Cardiac fibroblast (primary cell): ENCODE measurements at places on chromosomes 4 and X.
A peak's percentile ranks its signal among the peaks of the same experiment; 100 is the strongest.

DNA sequence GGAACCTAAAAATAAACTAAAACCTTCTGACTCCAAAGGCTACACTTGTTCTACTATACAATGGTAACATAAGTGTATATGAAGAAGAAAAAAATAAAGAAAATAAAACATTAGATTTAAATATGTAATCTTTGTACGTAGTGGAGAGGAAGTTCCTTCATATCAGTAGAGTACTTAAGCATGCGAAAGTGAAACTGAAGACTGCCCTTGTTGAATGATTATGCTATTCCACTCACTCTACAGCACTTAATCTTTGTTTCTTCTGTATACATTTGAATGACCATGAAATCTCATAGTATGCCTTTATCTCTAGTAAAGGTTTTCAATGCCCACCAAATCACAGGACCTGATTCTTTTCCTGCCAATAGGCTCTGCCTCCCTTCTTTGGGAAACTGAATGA is 78.9 kb downstream of the NDST3 start:
- DNase-seq, result peak; percentile 1

GRCh38 chr4:163988391-163988790 is 493.9 kb downstream of the TMA16 start:
- DNase-seq, result no peak

GRCh38 chr4:162163892-162164759 is at the start of gene FSTL5:
FSTL5 (minus strand) TSS chr4:162164000; CDS start chr4:162111396, 52,604 bp downstream.
- peak; percentile 9 for DNase-seq

DNA sequence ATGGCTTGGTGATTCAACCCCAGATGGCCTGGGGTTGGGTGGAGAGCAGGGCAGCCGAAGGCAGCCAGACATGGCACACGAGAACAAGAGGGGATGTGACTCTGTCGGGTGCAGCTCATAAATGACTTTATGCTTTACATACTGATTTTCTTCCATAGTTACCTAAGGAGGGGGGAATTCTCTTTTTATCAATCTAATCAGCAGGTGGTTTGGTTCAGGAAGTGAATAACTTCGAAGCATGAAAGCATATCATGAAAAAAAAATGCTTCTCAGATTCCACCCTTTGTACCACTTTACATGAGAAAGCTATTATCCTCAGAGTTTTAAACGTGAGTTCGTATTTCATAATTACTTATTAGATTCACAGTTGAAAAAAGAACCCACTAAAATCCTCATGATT is 908.9 kb upstream of the LCORL start:
- DNase-seq, result no peak

GRCh38 chr4:13534344-13535063 is 9.8 kb downstream of the NKX3-2 start:
- no peak for DNase-seq
